Fibroblast of lung (primary cell): ENCODE measurements at places on chromosomes 16 and 17.

DNA sequence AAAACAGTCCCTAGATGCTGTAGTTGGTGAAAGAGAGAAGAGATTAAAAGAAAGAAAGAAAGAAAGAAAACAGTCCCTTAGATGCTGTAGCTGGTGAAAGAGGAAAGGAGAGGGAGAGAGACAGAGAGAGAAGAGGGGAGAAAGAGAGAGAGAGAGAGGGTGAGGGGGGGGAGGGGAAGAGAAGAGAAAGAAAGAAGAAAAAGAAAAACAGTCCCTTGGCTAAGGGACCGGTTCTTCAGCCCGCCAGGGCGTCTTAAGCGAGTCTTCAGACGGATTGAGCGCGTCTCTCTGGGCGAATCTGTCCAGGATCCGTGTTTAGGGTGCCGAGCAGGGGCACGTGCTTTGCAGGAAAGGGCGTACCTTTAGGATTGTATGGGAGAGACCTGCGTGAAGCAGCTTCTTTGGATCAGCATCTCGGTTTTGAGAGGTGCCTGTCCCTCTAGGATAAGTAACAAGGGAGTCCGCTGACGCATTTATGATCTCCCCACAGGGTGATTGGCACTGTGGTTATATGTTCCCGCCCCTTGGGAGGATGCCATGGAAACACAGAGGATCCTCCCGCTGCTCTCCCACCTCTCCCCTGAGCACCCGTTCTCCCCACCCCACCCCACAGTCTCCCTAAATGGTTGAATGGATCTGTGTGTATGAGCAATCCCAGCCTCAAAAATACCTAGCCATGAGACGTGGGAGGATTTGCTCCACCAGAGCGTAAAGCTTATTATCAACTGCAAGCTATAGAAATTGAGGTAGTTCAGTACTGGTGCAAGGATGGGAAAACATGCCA lies 16.7 kb downstream of the GNGT2 start:
- H3K4me3 ChIP-seq: peak overlapping the region; percentile 57
- peak overlapping the region; percentile 87 for H3K27ac ChIP-seq
- DNase-seq: peak; percentile 59

DNA sequence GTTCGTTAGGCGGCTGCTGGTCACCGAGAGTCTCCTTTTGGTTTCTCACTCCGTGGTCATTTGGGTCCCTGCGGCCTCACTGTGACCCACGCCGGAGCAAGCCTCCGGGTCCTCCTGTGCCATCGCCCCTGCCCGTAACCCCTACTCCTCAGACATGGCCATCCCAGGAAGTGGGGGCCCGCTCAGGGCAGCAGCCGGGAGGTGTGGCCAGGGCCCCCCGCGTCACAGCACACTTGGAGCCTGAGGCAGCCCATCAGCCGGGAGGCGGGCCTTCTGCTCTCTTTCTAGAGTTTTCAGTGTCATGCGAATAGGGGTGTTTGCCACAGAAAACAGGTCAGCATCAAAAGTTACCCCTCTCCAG lies 7.9 kb upstream of the WFIKKN1 start:
- peaks cover 2% of the 10 kb centered on the region for H3K36me3 ChIP-seq
- no peak overlapping the region for H3K4me3 ChIP-seq
- peak overlapping the region; percentile 71 for H3K27ac ChIP-seq
- peaks cover 8% of the 10 kb centered on the region for H3K4me1 ChIP-seq

- peaks cover 5% of the 10 kb centered on the region for H3K4me1 ChIP-seq
- H3K27me3 ChIP-seq: no peaks in the 10 kb centered on the region
- H3K4me3 ChIP-seq: peak overlapping the region; percentile 58
- no peaks in the 10 kb centered on the region for H3K36me3 ChIP-seq
- H3K27ac ChIP-seq: no peak overlapping the region
Measured at GRCh38 chr16:27110524-27110896, 43.8 kb downstream of the C16orf82 start.

DNA sequence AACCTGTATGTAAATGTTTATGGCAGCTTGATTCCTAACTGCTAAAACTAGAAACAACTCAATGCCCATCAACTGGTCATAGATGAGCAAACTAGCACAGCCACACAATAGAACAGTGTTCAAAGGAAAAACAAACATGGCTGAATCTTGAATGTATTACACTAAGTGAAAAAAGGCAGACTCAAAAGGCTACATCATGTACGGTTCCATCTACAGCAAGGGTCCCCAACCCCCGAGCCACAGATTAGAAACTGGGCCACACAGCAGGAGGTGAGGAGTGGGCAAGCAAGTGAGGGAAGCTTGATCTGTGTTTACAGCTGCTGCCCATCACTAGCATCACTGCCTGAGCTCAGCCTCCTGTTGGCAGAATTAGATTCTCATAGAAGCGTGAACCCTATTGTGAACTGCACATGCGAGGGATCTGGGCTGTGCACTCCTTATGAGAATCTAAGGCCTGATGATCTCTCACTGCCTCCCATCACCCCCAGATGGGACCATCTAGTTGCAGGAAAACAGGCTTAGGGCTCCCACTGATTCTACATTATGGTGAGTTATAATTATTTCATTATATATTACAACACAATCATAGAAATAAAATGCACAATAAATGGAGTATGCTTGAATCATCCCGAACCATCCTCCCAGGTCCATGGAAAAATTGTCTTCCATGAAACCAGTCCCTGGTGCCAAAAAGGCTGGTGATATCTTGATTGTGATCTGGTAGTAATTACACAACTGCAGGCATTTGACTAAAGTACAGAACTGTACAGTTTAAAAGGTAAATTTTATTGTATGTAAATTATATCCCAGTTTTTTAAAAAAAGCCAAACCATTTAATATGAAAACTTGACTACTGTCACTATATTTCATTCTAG lies 7.7 kb downstream of the CEP20 start:
- DNase-seq: no peak
- H3K27ac ChIP-seq: peak overlapping the region; percentile 71
- no peaks in the 10 kb centered on the region for H3K27me3 ChIP-seq
- H3K36me3 ChIP-seq: peaks cover 6% of the 10 kb centered on the region
- H3K4me1 ChIP-seq: peaks cover 14% of the 10 kb centered on the region

DNA sequence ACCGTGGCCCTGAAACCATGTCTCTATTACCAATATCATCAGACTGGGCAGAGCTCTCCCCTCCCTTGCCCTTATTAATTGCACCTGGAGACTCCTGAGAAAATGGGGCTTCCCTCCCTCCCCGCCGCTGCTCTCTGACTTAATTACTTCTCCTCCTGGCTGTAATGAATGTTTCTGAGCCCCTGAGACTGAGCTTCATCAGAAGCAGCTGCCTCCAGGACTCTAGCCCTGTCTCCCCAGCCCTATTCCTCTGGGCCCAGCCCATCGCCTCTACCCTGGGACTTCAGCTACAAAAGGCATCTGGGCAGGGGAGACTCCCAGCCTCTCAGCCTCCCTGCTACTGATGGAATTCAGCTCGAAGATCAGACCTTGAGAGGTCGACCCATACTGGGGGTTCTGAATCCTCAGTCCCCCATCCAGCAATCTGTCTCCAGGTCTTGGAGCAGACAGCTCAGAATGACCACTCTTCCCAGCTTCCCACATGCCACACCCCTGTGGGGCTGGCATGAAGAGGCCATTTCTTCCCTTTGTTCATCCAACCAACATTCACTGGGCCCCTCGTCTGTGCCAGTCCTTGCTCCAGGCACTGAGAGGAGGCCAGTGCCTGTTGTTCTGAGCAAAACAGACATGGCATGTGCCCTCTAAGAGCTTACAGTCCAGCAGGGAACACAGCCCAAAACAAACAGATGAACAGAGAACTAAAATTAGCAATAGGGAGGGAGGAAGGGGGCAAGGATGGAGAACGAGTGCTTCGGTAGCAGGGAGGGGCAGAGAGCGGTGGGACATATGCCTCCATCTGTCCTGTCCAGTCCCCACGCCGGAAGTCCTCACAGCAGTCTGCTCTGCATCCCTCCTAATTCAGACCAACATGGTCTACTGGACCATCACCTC lies 17.0 kb upstream of the NAGS start:
- no peak overlapping the region for H3K27ac ChIP-seq
- no peaks in the 10 kb centered on the region for H3K4me1 ChIP-seq
- H3K4me3 ChIP-seq: no peak overlapping the region
- H3K36me3 ChIP-seq: no peaks in the 10 kb centered on the region
- no peak for DNase-seq

GRCh38 chr17:41494524-41494923 lies 4.8 kb upstream of the KRT36 start:
- H3K4me1 ChIP-seq: peaks cover 17% of the 10 kb centered on the region
- no peak for DNase-seq
- H3K4me3 ChIP-seq: no peak overlapping the region
- no peaks in the 10 kb centered on the region for H3K36me3 ChIP-seq
- no peak overlapping the region for H3K27ac ChIP-seq

DNA sequence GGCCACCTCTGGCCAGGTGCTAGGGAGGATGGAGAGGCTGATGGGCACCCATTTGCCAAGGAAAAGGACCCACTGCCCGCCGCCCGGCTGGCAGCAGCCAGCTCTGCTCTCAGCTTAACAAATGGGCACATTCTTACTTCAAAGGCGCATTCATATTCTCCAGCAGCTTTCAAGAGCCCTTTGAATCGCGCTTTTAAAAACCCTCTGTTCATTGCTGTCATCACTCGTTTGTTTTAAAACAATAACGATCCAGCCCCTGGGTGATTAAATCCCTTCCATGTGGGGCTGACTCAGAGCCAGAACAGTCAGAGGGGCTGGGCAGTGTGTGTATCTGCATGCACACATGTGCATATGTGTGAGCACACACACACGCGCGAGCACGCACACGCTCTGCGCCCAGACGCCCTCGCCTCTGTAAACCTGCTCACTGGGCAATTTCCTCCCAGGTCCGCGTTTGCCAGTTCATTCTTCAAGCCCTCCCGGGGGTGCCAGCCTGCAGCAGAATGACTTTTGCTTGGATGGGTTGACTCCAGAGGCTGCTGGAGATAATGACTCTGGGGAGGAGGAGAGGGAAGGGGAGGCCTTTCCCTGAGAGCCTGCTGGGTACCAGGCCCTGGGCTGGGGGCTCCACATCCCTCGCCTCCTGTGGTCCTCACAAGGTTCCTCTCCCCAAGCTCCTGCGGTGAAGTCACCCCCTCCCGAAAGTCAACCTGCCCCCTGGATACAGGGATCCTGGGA lies 133.1 kb downstream of the SDK2 start:
- H3K36me3 ChIP-seq: no peaks in the 10 kb centered on the region
- DNase-seq: no peak
- no peaks in the 10 kb centered on the region for H3K27me3 ChIP-seq
- H3K4me1 ChIP-seq: no peaks in the 10 kb centered on the region
- H3K27ac ChIP-seq: no peak overlapping the region
- H3K4me3 ChIP-seq: no peak overlapping the region

- no peaks in the 10 kb centered on the region for H3K4me1 ChIP-seq
- H3K36me3 ChIP-seq: peaks cover 66% of the 10 kb centered on the region
- no peak overlapping the region for H3K4me3 ChIP-seq
- no peak overlapping the region for H3K27ac ChIP-seq
- H3K27me3 ChIP-seq: no peaks in the 10 kb centered on the region
- DNase-seq: no peak
Measured at GRCh38 chr16:88735616-88736015, 29.3 kb downstream of the CTU2 start.

DNA sequence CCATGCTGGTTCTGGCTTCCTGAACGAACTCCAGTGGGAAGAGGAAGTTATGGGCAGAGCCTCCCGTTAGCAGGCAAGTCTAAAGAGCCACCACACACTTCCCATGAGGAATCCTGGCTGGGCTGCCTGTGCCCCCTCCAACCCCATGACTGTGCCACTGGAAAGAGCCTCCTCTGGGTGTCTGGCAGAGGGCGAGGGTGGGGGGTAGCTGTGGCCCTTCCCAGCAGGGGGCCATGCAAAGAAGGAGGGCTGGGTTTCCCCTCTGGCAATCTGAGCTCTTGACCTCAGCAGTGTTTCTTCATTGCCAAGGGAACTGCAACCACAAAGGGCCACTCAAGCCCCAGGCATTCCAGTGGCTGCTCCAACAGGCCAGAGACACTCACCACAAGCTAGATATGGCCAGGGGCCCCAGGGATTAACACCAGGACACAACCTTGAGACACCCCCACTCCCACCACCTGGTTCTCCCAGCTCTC lies 1.7 kb upstream of the RRAD start:
- peak; percentile 62 for DNase-seq
- no peak overlapping the region for H3K4me3 ChIP-seq
- peak overlapping the region; percentile 78 for H3K27ac ChIP-seq
- peaks cover 36% of the 10 kb centered on the region for H3K4me1 ChIP-seq

- no peak for DNase-seq
- peaks cover 4% of the 10 kb centered on the region for H3K27me3 ChIP-seq
- no peaks in the 10 kb centered on the region for H3K36me3 ChIP-seq
- H3K4me1 ChIP-seq: no peaks in the 10 kb centered on the region
Measured at GRCh38 chr17:41615454-41615853, 2.9 kb upstream of the KRT16 start.

DNA sequence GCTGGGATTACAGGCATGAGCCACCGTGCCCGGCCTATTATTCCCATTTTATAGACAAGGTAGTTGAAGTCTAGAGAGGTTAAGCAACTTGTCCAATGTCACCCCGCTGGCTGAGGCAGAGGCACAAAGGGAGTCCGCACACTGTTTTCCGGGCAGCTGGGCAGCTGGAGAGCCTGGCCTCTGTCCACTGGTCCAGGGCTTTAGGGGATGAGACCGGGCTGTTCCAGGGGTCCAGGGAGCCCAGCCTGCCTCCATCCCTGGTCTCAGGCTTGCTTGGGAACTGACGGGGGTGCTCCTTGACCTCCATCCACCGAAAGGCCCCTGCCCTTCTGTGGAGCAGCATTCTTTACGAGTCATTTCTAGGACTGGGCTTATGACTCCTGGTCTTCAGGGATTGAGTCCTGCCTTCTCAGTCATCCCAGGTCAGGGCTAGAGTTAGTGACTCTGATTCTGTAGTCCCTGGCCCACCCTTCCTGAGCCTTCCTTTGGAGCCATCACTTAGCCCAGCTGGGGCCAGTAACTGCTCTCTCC lies 37.5 kb downstream of the SOCS3 start:
- H3K27ac ChIP-seq: peak overlapping the region; percentile 98
- no peaks in the 10 kb centered on the region for H3K27me3 ChIP-seq
- no peaks in the 10 kb centered on the region for H3K36me3 ChIP-seq
- peaks cover 41% of the 10 kb centered on the region for H3K4me1 ChIP-seq
- DNase-seq: no peak
- H3K4me3 ChIP-seq: no peak overlapping the region

DNA sequence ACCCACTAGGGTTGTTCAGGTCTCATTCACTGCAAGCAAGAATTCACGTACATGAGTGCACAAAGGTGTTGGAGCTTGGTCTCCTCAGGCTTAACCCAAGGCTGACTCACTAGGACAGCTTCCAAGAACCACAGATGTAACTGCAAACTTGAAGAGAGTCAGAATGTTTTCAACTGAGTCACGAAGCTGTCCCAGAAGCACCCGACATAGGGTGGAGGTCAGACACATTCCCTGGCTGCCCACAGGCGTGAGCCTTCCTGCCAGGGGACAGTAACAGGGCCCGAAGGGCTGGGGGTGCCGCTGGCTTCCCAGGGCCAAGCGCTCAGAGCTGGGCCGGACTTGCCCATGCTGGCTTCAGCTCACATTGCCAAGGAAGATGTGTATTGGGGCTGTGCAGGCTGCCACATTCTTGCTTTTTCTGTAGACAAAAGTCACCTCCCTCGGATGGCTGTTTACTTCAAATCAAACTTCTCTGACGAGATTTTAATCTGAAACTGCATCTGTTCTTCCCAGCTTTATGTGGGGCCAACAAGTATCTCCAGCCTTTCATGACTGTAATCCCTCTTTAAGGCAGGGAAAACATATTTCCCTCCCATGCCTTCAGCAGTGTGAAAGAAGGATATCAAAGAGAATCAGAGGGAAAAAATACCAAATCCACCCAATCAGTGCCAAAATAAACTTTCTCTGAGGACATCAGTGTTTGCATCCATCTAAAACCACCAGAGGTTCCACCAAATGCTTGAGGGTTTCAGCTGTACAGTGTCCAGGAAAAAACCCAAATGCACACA lies 14.3 kb downstream of the CMTM3 start:
- peak overlapping the region; percentile 73 for H3K27ac ChIP-seq
- no peaks in the 10 kb centered on the region for H3K36me3 ChIP-seq
- no peaks in the 10 kb centered on the region for H3K27me3 ChIP-seq
- peaks cover 24% of the 10 kb centered on the region for H3K4me1 ChIP-seq
- peak; percentile 99 for DNase-seq
